ENCODE measurements at places on chromosomes 16 and 17.

GRCh38 chr16:72711823-72712222 lies 336.1 kb downstream of the ZFHX3 start:
- DNase-seq: no peak

GRCh38 chr16:278863-279366 lies 1.5 kb upstream of the ARHGDIG start:
- DNase-seq: no peak

DNA sequence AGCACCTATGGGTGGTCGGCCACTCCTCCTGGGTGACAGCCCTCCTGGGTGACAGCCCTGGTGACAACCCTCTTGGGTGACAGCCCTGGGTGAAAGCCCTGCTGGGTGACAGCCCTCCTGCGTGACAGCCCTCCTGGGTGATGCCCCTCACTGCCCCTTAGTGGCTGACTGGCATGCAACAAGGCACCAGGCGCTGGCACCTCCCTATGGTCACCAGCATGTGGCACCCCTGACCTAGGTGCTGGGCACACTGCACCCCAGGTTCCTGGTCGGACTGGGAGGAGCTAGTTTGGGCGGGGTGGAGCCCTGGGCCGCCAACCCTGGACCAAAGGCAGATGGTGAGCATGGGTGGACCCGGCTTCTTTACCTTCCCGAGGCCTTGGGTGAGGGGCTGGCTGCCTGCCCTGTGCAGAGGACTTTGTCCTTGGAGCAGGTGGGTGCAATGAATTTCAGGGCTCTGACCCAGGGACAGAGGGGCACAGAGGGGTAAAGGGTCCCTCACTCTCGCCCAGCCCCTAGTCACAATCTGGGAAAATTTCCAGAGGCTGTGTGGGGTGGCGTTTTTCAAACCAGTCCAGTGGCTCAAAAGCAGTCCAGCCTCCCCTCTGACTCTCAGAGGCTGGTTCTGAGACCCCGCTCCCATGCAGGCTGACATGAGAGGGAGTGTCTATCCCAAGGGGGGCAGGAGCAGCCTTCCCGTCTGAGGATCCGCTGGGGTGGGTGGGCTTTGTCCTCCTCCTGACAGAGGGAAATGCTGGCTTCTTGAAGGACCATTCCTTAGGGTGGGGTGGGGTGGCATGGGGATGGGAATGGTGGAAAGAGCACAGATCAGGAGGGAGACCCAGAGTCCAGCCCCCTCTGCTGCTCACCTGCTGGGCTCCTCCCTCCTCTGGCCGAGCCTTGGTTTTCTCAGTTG lies 25.9 kb upstream of the TNFRSF13B start:
- DNase-seq: no peak

DNA sequence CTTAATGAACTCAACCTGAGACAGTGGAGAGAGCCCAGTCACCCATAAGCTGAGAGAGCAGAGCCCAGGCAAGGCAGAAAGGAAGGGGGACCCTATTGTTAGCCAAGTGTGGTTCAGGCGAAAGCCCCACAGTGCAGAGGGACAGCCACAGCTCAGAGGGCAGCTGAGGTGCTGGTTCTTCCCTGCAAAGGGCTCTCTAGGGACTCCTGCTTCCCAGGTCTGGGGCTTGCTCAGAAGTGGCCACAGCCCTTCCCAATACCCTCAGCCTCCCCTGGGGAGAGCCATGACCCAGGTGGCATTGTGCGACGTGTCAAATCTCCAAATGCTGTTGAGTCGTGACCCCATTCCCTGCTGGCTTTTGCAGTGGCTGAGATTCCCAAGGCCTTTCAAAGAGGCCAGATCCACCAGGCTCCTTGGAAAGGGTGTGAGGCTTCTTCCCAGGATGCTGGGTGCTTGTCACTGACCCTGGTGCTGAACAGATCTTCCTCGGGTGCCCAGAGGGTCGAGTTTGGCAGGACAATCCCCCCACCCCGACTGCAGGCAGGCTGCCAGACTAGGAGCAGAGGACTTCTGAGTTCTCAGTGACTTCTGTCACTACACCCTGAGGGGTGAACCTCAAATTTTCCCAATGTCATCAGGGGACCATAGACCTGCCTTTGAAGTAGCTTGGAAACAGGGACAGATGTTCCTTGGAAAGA lies 2.5 kb upstream of the CCL17 start:
- DNase-seq: no peak

- DNase-seq: no peak
Measured at GRCh38 chr17:44906010-44906646, 6.9 kb upstream of the EFTUD2 start.

- DNase-seq: no peak
Measured at GRCh38 chr17:59342681-59343131, 11.3 kb downstream of the YPEL2 start.

DNA sequence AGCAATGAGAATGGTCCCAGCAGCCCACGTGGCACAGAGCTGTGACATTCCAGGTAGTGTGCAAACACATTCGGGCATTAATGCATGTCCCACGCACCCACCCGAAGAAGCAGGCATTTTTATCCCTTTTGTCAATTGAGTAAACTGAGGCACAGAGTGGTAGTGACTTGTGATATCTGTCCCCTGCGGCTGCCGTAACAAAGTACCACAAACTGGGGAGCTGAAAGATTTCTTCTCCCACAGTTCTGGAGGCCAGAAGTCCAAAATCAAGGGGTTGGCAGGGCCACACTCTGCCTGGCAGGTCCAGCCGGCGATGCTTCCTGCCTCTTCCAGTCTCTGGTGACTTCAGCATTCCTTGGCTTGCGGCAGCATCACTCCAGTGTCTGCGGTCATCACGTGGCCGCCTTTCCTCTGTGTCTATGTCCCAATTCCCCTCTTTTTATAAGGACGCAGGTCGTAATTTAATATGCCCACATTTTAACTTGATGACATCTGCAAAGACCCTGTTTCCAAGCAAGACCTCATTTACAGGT lies 221.9 kb upstream of the GSE1 start:
- DNase-seq: no peak

GRCh38 chr16:794853-795466 lies 5.6 kb downstream of the GNG13 start:
- no peak for DNase-seq

DNA sequence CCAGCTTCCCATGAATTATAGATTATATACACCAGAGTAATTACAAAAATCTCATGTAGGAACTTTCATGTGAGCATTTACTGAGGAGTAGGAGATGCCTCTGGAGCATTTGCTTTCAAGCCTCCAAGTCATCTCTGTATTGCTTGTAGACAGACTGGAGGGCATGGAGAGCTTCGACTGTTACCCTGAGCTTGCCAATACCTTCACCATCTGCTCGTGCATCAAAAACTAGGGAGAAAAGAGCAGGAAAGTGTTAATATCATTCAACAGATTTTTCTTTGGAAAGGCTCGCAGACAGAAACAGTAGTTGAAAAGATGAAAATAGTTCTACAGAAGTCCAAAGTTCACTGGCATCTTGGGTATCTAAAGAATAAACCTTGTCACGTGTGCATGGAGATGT lies 99.0 kb upstream of the AKTIP start:
- no peak for DNase-seq

GRCh38 chr17:45904866-45905265 lies 10.5 kb downstream of the MAPT start:
- DNase-seq: no peak

DNA sequence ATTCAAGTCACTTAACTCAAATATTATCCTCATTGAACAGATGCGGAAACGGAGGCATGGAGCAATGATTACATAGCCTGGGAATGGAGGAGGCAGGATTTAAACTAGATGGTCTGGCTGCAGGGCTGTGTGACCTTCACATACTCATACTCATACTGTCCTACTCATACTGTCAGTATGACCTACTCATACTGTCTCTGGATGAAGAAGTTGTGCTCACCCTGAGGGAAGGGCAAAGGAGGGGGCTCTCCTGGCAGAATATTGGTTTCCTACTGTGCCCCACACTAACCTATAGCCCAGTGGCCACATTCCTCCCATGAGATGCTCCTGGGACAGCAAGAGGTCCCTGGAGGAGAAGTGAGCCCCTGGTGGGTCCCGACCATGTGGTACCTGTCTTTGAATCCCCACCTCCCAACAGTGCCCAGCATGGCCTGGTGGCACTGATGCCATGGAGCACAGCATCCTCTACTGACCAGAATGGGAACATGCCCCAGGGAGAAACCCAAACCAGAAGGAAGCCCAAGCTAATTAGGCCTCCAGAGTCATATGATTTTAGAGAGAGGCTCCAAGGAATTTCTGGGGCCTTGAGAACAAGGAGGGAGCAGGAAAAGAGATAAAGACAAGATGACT lies 197.3 kb upstream of the SDK2 start:
- DNase-seq: no peak

DNA sequence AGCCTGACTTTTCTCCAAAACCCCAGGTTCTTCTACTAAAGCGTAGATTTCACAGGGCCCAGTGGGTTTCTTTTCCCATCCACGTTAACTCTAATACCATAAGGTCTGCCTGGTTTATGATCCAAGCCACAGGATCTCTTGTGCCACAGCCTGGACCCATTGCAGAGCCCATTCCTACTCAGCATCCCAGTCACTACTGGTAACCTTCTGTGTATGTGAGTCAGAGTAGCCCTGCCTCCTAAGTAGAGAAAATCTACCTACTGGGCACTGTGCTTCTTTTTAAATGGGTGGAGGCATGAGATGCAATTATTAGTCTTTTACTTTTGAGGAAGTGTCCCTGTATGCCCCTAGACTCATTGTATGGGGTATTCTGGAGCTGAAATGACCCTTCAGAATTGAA lies 13.5 kb downstream of the CCL11 start:
- no peak for DNase-seq

GRCh38 chr16:74713876-74714275 lies 13.2 kb upstream of the MLKL start:
- DNase-seq: no peak

- DNase-seq: no peak
Measured at GRCh38 chr16:82061861-82062525, 26.9 kb downstream of the HSD17B2 start.

DNA sequence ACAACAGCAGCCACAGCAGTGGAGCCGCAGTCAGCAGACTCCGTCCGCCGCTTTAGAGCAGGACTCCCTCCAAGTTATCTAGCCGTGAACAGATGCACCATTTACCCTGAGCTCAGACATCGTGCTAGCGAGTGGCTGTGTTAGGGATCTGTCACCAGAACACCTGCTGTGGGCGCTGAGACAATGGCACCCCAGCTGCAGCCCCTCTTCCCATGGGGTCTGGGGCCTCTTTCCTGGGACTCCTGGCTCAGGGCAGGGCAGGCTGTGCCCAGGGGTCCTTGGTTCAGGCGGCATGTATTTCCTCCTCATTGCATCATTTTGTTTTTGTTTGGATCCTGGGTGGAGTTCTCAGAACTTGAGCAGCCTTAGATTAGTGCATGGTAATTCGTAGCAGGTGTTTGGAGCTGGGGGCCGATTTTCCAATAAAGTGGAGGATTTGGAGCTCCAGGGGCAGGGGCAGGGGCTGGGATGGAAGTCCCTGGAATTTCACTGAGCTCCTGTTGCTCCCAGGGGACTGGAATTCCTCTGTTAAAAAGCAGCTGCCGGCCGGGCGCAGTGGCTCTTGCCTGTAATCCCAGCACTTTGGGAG lies 23.4 kb downstream of the NMRAL1 start:
- DNase-seq: no peak

- DNase-seq: no peak
Measured at GRCh38 chr17:30186761-30187160, 48.7 kb downstream of the SLC6A4 start.

DNA sequence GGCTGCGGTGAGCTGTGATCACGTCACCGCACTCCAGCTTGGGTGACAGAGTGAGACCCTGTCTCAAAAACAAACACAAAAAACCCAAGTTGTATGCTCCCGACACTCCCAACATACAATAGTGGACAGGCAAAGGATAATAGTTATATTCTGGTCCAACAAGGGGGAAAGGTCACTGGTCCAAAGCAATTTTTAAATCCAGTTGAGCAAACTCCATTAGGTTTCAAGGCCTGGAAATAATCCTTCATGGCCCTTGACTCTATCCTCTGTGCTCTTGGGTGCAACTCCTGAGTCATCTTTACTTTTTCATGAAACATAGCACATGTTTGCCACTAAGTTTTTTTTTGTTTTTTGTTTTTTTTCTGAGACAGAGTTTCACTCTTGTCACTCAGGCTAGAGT lies 50.3 kb upstream of the PHOSPHO1 start:
- DNase-seq: no peak

DNA sequence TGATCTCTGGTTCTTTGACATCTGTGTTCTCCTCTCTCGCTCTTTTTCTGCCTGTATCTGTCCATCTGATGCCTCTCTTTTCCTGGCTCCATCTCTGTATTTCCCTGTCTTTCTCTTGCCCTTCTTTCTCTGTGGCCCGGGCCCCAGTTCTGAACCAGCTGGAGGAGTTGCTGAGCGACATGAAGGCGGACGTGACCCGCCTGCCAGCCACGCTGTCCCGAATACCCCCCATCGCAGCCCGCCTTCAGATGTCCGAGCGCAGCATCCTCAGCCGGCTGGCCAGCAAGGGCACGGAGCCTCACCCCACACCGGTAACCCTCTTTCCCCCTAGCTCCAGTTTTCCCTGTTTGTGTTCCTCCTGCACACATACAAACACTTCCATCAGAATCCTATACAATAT lies 5.8 kb downstream of the RNF227 start:
- DNase-seq: no peak

DNA sequence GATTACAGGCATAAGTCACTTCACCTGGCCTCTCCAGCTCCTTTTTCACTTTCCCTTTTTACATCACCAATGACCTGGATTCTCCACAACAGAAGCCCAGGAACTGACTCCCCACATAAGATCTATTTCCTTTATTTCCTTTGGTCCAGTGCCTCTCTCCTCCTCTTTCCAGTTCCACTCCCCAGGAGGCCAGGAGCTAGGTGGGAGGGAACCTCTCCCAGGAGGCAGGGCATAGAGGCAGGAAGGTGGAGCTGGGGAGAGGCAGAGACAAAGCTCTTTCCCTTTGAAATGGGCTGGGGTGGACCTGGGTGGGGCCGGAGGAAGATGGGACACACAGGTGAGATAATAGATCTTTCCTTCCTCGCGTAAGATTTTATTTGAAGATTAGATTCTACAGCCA lies 318.3 kb upstream of the TNRC6C start:
- no peak for DNase-seq

GRCh38 chr16:73308771-73309170 lies 260.8 kb upstream of the ZFHX3 start:
- DNase-seq: no peak

GRCh38 chr17:20200016-20200795 lies 191.0 kb downstream of the SPECC1 start:
- DNase-seq: no peak

DNA sequence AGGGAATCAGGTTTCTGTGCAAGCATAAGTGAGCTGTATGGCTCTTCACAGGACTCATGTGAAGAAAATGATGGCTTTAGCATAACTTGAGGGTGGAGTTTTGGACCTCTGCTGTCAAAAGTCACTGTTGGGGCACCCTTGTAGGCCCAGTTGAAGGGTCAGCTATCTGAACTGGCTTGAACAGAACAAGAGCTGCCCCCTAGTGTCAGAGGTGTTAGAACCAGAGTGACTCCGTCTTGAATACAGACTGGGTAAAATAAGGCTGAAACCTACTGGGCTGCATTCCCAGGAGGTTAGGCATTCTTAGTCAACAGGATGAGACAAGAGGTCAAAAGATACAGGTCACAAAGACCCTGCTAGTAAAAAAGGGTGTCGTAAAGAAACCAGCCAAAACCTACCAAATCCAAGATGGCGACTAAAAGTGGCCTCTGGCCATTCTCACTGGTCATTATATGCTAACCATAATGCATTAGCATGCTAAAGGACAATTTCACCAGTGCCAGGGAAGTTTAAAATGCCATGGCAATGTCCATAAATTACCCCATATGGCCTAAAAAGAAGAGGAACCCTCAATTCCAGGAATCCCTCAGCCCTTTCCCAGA lies 484.0 kb upstream of the ERCC4 start:
- no peak for DNase-seq

- DNase-seq: no peak
Measured at GRCh38 chr16:88628512-88628974, 9.8 kb upstream of the IL17C start.

GRCh38 chr16:48932216-48932855 lies 322.4 kb upstream of the N4BP1 start:
- no peak for DNase-seq
